ENCODE measurements at places on chromosomes 1 and 21.
A peak's percentile ranks its signal among the peaks of the same experiment; 100 is the strongest.

GRCh38 chr1:215393476-215393875 lies 173.6 kb upstream of the KCTD3 start:
- DNase-seq, result no peak

DNA sequence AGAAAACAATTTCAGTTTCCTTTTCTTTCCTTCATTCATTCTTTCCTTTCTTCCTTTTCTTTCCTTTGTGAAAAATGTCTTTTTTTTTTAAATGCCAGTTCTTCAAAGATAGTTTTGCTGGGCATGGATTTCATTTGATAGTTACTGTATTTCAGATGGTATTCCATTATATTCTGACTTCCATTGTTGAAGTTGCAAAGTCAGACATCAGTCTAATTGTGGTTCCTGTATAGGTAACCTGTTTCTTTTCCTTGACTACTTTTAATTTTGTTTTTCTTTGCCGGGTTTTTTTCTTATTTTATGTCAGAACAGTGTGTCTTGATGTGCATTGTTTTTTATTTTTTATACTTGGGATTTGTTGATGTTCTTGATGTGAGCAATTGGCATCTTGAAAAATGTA lies 40.4 kb upstream of the MPC2 start:
- no peak for DNase-seq

DNA sequence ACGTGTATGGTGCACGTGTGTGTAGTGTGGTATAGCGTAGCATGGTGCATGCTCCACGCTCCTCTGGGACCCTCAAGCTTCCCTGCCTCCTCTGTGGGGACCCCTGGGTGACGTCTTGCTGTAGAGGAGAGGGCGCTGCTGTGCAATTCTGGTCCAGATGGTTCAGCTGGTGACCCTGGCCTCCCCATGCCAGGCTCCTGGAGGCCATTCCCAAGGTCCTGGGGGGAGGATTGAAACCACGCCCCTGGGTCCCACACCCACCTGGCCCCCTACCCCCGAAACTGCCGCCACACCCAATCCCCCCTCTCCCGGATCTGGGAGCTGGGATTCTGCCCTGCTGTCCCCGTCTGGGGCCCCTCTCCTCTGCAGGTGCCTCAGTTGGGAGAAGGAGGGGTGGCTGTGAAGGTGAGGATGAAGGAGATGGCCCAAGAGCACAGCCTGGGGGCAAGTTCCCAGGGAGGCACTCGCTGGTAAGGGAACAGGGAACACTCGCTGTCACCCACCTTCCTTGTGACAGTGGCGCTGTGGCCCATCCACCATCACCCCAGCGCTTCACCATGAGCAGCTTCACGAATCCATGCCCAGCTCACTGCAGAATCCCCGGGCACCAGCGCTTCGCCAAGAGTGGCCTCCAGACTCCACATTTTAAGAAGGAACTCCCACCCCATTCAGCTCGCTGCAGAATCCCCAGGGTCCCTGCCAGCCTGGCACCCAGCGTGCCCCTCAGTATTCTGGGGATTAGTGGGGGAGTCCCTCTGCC lies 38.0 kb downstream of the WDR4 start:
- DNase-seq, result no peak

- DNase-seq, result no peak
Measured at GRCh38 chr1:161175771-161176453, 1.4 kb downstream of the B4GALT3 start.

- peak; percentile 91 for DNase-seq
Measured at GRCh38 chr1:207828485-207829158, 76.8 kb downstream of the CD46 start.

DNA sequence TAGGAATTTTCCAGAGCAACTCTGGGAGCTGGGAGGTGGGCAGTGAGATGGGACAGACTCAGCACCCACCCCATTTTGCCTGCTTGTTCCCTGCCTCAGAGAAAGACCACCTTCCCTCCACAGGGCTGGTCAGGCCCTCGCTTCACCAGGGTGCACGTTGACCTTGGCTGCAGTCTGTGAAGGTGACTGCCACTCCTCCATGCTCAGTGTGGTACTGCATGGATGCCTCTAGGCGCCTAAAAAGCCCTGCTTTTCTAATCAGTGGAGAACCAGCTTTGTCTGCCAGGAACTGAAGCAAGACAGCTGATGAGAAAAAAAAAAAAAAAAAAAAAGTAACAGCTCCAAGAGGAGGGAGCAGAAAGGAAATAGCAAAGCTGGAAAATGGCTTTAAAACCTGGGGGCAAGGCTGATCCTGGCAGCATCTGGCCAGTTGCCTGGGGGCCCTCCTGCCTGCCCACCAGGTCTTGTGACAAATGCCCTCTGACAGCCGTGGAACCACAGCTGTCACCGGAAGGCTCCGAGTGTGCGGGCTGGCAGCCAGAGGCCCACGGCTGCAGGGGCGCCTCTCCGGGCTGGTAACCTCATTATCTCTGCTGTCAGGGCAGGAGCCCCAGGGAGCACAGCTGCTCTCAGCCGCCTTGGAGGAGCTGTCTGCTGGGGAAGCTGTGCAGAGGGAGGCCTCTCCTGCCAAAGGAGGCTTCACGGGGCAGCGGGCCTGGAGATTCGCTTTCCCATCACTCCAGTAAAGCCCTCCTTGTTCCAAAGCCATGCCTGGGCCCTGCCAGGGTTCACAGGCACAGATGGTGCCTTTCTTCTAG lies 13.7 kb downstream of the KIAA1614 start:
- peak; percentile 80 for DNase-seq

DNA sequence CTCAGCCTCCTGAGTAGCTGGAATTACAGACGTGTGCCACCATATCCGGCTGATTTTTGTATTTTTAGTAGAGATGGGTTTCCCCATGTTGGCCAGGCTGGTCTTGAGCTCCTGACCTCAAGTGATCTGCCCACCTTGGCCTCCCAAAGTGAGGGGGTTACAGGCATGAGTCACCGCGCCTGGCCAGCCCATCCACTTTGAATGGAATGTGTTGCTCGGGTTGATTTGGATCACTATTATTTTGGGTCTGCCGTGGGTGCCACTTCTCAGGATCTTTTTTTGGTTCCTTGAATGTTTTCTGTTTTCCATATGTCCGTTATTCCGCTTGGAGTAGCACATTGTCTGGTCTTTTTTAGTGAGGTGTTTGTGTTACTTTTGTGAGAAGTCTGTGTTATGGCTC lies 17.0 kb downstream of the PCNT start:
- DNase-seq, result no peak

DNA sequence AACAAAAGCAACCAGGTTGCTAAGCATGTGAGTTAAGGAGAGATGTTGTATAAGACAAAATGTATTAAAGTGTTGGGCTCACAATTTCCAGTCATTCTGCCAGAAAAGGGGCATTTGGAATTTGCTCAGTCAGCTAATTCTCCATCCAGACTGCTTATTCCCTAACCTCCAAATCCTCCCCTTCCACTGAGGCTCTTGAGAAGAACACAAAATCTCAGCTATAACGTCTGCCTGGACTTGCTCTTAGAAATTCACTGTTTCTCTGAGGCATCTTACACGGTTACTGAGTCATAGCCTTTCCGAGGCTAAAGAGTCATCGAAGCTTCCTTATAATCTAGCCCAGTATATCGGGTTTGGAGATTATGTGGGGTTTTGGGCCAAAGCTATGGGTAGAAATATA lies 548.2 kb upstream of the ADGRL4 start:
- DNase-seq, result no peak

- no peak for DNase-seq
Measured at GRCh38 chr21:44995343-44995941, 55.6 kb downstream of the SLX9 start.

- DNase-seq, result no peak
Measured at GRCh38 chr1:67582625-67583461, 102.2 kb upstream of the GADD45A start.

- no peak for DNase-seq
Measured at GRCh38 chr1:11352816-11353799, 80.1 kb downstream of the UBIAD1 start.

- DNase-seq, result no peak
Measured at GRCh38 chr1:66951513-66951912, 26.7 kb downstream of the MIER1 start.

DNA sequence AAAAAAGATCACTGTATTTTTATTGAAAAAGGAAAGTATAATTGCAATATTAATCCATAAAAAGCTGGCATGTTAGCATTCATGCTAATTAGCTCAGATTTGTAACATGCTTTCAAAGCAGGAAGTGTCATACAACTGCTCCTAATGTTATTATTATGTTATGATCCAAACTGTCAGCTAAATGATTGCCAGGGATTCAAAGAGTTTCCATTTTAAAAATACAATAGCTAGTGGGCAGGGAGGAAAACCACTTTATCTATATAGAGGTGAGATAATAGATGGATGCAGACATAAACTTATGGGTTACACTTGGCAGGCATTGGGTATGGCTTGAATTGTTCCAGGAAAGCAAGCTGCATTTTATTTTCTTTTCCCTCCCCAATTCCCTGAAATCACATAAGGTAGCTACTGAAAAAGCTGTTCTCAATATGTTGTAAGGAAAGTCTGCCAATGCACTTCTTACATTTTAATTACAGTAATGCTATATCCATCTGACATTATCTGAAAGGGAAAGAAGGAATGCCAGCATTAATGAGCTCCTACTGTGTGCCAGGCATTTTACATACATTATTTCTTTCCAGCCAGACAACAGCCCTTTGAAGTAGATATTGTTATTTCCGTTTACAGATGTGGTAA lies 9.8 kb upstream of the MYSM1 start:
- no peak for DNase-seq

- no peak for DNase-seq
Measured at GRCh38 chr21:29697555-29698193, 242.1 kb downstream of the GRIK1 start.

GRCh38 chr1:11877074-11877473 lies 18.3 kb upstream of the NPPB start:
- no peak for DNase-seq

- no peak for DNase-seq
Measured at GRCh38 chr21:40422896-40423635, 423.9 kb downstream of the DSCAM start.

GRCh38 chr1:216785737-216786136 lies 62.5 kb upstream of the ESRRG start:
- no peak for DNase-seq

- DNase-seq, result no peak
Measured at GRCh38 chr1:218473522-218473921, 128.4 kb downstream of the TGFB2 start.

DNA sequence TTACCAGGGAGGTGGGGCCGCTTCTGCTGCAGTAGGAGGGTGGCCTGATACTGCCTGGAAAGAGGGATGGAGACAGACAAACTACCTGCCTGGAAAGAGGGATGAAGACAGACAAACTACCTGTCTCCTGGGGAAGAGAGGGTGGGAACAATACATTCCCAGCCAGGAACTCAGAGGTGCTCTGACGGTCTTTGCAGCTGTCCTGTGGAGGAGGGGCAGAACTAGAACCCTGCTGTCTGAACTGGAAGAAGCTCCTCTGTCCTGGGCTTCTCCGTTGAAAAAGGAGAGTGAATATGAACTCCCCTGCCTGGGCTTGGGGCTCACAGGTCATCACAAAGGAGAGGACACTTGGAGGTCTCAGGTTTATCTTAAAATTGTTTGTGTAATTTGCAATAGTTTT lies 40.3 kb upstream of the ETV3 start:
- DNase-seq, result no peak

DNA sequence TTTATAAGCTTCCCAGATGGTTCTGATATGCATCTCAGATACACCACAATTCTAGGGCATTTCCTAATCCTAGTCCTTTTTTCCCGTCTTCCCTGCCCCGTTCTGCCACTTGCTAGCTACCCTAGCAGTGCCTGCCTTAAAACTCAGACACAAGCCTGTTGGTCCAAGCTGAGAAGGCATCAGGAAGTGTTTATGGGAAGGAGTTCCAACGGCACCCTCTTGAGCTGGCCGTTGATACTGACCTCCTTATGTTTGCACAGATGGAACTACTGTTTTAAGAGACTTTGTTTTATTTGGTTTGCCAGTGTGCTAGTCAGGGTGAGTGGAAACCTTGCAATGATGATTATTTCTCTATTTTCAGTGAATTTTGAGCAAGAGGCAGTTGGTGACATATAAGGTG lies 67.2 kb downstream of the UCK2 start:
- no peak for DNase-seq

GRCh38 chr1:95384567-95384966 lies 150.6 kb downstream of the RWDD3 start:
- no peak for DNase-seq
